RWPE2 (cell line): ENCODE measurements at places on chromosomes 12 and 14.

- no peak for DNase-seq
These were observed 5.0 kb downstream of the GAPDH start for GRCh38 chr12:6539314-6539682.

DNA sequence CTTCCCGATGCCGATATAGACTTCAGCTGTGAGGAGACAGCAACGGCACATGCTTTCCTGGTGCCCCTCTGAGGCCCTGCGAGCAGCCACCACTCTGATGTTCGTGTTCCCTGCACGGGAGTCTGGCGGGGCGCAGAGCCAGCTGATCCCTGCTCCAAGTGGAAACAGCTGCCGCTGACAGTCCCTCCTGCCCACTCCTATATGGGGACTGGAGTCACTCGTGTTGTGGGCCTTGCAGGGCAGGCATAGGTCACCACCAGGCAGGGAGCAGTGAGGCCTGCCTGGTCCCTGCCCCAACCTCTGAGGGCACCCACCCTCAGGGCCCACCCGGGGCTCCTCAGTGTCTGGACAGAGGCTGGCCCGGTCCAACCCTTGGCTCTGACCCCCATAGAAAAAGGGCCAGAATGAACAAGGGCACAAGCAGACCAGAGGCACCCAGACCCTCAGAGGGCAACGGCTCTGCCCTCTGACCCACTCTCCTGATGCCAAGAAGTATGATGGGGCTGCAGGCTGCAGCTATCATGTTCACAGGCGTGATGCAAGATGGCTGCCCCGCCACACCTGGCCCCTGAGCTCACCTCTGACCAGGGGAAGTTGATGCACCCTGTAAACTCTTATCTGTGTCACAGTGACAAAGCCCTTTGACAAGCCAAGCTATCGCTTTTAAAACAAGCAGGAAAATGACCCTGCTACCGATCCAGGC, 181.6 kb downstream of the CALM1 start:
- DNase-seq, result no peak

DNA sequence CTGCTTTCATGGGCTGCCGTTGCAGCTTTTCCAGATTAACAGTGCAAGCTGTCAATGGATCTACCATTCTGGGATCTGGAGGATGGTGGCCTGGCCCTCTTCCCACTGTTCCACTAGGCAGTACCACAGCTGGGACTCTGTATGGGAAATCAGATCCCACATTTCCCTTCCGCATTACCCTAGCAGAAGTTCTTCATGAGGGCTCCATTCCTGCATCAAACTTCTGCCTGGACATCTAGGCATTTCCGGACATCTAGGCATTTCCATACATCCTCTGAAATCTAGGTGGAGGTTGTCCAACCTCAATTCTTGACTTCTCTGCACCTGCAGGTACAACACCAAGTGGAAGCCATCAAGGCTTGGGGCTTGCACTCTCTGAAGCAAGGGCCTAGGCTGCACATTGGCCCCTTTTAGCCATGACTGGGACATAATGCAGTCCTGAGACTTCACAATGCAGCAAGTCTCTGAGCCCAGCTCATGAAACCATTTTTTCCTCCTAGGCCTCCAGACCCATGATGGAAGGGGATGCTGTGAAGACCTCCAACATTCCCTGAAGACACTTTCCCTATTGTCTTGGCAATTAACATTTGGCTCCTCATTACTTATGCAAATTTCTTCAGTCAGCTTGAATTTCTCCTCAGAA, 863.3 kb downstream of the C12orf50 start:
- DNase-seq, result no peak

DNA sequence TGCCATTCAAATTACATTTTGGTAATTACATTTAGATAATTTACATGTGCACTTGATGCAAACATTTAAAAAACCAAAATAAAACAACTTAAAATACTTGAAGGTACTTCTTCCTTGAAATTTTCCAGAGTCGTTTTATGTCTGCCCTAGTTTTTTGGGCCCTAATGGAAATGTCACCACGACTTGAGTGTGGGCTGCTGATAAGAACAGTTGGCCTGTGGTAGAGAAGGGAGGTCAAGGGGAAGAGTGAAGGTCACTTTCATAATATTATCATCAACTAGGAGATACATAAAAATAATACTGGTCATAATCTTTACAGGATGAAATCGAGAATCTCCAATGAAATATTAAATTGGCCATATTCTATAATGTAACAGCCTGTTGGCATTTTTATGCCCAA, 23.1 kb downstream of the ZDHHC17 start:
- DNase-seq, result no peak

- DNase-seq, result no peak
These were observed 208.2 kb upstream of the FOXN3 start for GRCh38 chr14:89625244-89625713.

DNA sequence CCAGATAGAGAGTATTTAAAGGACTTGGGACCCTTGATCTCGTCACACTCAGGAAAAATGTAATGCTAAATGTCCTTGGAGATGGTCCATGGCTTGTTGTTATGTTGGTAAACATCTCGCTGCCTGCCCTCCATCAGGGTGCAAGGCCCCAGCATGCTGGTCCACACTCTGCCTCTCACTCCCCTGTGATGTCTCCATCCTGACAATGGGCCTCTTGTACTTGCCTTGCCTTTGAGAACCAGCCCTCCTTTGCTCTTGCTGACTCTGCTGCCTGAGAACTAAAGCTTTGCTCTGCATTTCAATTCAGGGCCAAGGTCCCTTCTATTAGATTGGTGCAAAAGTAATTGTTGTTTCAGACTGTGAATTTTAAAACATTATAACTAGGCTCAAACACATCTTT, 131.0 kb upstream of the LMNTD1 start:
- no peak for DNase-seq

DNA sequence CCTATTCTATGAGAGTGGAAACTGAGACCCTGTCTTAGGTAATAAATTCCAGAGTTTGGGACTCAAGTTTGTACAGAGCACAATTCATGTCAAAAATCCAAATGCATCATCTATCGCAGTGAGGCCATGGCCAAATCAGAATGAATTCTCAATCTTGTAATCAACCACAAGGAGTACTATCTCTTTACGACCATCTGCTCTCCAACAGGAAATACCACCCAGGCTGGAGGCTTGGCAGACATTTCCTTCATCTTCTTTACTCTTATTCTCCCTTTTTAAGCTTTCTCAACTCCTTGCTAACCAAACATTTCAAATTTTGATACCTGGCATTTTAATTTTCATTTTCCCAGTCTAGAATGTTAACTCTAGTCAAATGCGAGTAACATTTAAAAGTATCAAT, 32.7 kb upstream of the RNU6-7 start:
- DNase-seq, result no peak

DNA sequence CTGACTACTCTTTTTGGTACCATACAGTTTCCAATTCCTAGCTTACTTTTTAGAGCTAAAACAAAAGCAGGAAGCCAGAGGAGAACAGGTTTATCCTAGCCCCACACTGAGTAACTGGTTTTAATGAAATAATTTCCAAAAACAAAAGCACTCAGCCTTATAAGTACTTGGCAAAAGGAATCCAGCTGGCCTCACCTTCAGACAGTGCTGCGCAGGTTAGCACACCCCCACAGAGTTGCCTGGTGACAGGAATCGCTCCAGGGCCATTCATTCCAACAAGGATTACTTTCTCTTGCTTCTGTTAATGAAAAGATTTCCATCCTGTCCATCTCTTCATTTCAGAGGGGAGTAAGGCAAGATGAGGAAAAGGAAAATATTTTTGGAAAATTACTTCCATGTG, 84.6 kb downstream of the SCFD1 start:
- DNase-seq, result no peak

DNA sequence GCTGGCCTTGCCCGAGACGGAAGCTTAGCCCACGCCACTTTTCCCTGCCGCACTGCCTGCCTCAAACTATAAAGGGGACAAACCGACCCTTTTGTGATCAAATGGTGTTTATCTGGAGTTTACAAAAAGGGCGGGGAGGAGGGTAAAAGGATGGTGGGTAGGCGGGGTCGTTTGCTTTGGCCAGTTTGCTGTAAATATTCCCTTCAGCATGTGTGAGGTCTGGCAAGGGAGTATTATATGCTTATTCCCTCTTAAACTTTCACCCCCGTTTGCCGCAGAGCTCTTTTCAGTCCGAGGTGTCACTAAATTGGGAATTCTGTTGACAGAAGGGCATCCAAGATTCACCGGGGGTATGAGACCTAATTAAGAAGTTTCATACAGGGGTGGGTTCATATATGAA, 3.8 kb upstream of the TBX3 start:
- no peak for DNase-seq

- DNase-seq, result no peak
These were observed at the start of gene SLC39A2 for GRCh38 chr14:20998674-20999366. Gene SLC39A2 (plus strand): TSS chr14:20999293. CDS start chr14:20999447, 154 bp downstream.

DNA sequence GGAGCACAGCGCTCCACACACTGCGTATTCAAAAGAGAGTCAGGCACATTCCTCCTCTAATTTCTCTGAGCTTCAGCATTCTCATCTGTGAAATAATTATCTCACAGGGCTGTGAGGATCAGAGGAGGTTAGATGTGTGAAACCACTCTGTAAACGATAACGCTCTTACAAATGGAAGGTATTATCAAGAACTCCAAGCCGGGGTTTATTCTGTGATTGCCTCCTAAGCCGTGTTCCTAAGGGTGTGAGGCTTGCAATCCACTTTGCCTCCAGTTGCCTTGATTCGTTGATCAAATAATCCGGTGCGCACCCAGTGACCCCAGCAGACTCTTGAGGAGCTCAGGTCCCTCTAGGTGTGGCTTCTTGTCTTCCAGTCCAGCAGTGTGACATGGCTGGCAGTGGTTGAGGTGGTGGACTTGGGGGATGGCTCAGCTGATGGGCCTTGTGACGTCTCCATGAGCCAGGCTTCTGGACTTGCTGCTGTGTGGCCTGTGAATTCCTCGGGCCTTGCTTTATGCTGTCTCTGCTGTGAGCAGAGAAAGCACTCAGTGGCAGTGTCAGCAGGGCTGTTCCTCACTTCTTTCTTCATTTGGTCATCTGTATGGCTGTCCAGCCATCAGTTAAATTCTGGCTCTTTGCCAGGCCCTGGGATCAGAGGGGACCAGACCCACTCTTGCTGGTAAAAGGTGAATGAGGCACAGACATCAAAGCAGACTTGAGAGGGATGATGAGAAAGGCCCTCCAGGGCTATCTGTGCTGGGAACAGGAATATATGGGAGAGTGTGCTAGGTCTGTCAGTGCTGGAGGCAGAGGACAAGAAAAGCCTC, 71.0 kb downstream of the SLC25A47 start:
- DNase-seq, result no peak

- DNase-seq, result no peak
These were observed 36.2 kb downstream of the TMEM120B start for GRCh38 chr12:121748571-121749265.

DNA sequence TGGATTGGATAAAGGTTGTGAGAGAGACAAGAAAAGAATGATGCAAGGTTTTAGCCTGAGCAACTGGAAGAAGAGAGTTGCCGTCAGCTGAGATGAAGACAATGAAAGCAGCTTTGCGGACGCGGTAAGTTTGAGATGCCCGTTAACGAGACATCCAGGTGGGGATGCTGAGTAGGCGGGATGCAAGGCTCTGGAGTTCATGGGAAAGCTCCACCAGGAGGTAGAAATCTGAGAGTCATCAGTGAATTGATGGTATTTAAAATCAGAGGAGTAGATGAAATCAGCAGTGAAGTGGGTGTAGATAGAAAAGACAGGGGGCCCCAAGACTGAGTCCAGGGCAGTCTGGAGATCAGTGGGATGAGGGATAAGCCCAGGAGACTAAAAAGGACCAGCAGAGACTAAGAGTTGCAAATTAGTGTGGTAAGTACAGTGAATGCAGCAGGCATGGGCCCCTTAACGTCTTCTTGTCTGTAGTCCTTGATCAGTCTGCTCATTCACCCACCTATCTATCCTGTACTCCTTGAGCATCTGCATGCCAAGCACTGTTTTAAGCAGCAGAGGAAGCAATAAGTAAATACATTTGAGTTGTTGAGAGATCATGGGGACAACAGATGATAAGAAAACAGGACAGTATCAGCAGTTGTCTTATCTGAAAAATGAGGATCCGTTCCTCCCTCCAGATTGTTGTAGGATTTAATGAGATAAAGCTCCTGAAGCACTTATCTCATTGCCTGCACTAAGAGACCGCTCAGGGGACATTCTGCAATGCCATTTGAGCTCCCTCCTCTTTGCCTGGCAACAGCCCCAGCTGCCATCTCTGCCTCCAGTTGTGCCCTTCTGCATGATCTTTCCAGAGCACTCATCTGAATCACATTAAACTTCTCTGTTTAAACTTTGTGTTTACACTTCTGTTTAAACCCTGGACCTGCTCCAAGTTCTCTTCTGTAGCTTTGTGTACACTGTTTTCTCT, 91.5 kb downstream of the APAF1 start:
- DNase-seq, result no peak

- peak; percentile 68 for DNase-seq
These were observed at the start of gene FKBP11 for GRCh38 chr12:48925304-48926011. Gene FKBP11 (minus strand): TSS chr12:48925492. CDS start chr12:48925428, 64 bp downstream.

GRCh38 chr12:60419986-60420385, 824.2 kb downstream of the SLC16A7 start:
- no peak for DNase-seq

- DNase-seq, result no peak
These were observed 7.5 kb upstream of the G2E3 start for GRCh38 chr14:30551460-30551859.

GRCh38 chr12:15589328-15590032, 199.7 kb downstream of the EPS8 start:
- DNase-seq, result no peak

DNA sequence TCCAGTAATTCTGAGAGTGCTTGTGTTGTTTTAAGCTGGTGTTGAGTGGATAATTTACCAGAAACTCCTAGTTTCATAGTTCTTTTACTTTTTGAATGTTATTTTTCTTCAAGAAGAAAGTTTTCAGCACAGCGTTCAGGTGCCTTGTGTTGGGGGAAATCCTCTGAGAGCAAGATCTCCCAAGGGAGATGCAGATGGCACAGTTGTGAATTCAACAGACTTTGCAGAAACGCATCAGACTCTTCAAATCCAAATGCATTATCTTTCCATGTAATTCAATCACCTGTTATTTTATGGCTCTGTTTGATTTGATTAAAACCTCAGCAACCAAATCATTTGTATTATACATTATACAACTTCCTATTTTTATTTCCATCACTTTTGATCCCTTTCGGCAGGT, 439.9 kb downstream of the EGLN3 start:
- DNase-seq, result no peak

DNA sequence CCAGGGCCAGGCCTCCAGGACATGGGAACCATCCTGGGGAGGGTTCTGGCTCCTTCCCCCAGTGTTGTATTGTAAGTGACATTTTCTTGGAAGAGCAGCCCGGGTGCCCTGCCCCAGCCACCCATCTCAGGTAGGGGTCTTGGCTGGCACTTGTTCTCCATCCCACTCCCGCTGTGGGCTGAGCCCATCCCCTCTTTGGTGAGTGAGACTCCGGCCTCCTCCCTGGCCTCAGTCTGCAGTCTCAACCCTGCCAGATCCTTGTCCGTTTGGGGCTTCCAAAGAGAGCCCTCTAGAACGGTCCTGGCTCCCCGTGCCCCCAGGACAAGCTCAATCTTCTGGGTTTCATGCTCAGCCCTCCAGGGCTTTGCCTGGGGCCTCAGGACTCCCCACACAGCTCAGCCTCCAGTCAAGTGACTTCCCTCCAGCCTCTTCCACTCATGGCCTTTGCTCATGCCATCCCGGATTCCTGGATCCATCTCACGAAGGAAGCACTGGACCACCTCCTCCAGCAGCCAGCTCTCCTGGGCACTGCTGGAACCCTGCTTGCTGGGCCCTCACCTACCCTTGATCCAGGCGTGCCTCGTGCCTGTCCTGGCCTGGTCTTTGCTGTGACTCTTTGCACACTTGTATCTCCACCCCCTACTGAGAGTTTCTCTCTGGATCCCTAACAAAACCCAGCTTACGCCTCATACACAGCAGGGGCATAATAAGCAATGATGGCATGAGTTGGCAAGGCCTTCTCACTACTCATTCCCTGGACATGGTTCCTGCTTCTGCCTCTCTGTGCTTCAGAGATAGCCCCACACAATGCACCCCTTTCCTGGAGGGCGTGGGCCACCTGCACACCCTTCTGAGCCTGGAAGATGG, 297.4 kb upstream of the RTL1 start:
- peak; percentile 44 for DNase-seq
